ENCODE measurements at places on chromosomes 5 and 9.

- DNase-seq: no peak
These were observed 591.1 kb downstream of the SEMA5A start for GRCh38 chr5:8954801-8955200.

DNA sequence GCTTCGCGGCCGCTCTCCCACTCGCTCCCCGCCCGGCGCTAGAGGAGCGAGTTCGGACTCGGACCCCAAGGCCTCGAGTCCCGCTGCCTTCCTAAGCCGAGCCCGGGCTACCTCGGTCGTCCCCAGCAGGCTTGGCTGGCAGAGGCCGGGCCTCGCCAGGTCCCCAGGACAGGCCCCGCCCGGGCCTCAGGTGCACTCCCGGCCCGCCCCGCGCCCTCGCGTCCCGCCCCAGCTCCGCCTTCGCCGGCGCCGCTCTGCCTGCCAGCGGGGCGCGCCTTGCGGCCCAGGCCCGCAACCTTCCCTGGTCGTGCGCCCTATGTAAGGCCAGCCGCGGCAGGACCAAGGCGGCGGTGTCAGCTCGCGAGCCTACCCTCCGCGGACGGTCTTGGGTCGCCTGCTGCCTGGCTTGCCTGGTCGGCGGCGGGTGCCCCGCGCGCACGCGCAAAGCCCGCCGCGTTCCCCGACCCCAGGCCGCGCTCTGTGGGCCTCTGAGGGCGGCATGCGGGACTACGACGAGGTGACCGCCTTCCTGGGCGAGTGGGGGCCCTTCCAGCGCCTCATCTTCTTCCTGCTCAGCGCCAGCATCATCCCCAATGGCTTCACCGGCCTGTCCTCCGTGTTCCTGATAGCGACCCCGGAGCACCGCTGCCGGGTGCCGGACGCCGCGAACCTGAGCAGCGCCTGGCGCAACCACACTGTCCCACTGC, at the start of gene SLC22A5:
SLC22A5 (plus strand) TSS at position 237 of the 707 bp plus-strand sequence; CDS start at position 500, 263 bp downstream.
- DNase-seq: peak; percentile 68

- DNase-seq: no peak
These were observed 4.3 kb upstream of the FAT2 start for GRCh38 chr5:151595411-151595826.

GRCh38 chr5:111454198-111454622, 58.1 kb downstream of the STARD4 start:
- no peak for DNase-seq

GRCh38 chr9:72996684-72997314, 43.9 kb upstream of the ALDH1A1 start:
- no peak for DNase-seq

GRCh38 chr5:127415034-127415433, 102.4 kb upstream of the PRRC1 start:
- DNase-seq: no peak

DNA sequence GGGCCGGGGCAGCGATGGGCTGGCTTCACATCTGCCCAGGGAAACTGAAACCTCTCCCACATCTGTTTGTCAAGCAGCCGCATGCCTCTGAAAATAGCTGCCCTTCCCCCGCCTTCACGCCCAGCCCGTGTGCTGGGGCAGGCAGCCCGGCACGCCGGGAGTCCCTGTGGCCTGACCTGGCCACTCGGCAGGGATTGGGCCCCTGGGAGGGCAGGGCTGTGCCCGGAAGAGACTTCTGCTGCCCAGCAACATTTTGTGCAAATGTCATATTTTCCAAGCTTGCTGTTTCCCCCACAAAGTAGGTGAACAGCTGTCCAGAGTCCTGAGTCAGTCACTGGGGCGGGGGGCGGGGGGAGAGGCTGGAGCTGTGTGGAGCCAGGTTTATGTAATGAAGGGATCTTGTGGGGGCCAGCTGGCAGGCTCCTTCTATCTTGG, 8.2 kb downstream of the COL27A1 start:
- DNase-seq: no peak

DNA sequence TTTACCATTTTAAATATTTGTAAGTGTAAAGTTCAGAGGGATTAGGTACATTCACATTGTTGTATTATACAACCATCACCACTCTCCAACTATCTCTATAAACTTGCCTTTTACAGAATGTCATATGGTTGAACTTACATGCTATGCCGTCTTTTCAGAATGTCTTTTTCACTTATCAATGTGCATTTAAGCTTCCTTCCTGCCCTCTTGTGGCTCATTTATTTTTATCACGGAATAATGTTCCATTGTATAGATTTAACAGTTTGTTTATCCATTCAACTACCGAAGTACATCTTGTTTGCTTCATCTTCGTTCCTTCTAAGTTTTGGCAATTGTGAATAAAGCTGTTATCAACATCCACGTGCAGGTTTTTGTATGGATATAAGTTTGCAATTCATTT, 133.3 kb upstream of the C6 start:
- DNase-seq: no peak

Data from stimulated activated CD4-positive, alpha-beta T cell treated with anti-CD3 and anti-CD28 coated beads, Interleukin-4, amount 100 ng/mL, for 24 hours (primary cell).